SK-N-DZ (cell line): ENCODE measurements at places on chromosomes 12 and 14.
A peak's percentile ranks its signal among the peaks of the same experiment; 100 is the strongest.

DNA sequence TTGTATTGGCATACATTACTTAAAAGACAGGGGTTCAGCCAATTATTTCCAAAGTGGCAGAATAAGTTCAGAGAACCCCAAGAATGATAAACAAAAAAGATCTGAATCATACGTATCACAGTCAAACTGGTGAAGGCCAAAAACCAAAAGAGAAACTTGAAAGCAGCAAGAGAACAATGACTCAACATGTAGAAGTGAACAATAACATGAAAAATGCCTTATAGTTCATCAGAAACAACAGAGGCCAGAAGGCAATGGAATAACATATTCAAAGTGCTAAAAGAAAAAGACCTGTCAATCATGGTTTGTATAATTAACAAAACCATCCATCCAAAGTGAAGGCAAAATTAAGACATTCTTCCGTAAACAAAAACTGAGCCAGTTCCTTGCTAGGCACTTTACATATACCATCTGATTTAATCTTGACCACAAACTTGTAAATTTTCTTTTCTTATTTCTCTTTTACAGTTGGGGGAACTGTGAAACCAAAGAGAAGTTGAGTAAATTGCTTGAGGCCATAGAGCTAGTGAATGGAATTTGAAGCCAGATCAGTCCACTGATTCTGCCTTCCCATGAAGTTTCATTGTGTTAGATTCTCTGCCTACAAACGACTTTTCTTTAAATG, 232.1 kb upstream of the SEL1L start:
- DNase-seq = no peak

DNA sequence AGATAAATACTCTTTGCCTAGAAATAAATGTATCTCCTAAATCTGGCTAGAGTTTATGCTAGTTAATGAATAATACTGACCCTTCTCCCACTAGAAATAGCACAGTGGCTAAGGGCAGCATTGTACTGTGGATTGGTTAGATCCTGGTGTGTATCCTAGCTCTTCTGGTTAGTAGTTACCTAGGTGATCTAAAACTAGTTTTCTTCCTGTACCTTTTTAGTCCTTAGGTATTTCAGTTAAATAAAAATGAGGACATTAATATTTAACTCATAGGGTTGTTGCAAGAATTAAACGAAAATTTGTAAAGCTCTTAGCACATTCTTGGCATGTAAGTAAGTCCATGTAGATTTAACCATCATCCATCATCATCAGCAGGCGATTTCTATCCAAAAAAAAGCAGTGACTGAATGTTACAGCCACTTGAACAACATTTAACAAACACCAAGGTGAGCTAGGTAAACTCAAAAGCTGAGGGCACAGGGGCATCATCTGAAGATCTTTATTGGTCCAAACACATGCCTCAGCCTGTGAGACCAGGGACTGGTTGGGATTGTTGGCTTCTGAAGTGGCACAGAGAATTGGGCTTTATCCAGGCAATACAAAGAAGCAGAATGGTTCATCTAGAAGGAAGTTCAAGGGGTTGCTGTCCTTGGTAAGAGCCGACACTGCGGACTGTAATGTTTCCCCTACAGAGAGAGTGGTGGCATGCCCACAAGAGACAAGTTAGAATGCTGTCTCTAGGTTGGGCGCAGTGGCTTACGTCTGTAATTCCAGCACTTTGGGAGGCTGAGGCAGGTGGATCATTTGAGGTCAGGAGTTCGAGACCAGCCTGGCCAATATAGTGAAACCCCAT, 100.8 kb downstream of the GAS2L3 start:
- no peak for DNase-seq

- DNase-seq = no peak
These were observed 88.8 kb downstream of the DICER1 start for GRCh38 chr14:95068521-95068920.

DNA sequence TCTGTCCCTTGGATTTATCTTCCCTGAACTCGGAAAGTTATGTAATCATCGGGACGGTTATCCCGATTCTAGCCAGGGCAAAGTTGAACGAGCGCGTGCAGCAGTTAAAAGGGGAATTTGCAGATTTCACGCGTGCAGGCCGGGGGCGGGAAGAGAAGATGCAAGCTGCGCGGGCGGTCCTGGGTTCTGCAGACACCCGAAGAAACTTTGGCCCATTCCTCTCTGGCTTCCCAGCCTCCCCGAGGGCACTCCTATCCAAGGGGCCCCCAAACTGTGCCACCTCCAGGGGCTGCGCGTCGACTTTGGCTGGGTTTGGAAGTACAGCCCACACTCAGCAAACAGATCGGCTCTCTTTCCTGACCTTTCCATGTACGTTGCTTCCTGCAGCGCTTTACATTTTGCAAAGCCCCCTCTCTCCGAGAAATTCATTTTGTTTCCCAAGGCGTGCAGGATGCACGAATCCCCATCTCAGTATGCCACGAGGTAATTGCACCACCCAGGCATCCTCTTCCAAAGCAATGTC, 941 bp upstream of the PPP1CC start:
- DNase-seq = peak; percentile 24

DNA sequence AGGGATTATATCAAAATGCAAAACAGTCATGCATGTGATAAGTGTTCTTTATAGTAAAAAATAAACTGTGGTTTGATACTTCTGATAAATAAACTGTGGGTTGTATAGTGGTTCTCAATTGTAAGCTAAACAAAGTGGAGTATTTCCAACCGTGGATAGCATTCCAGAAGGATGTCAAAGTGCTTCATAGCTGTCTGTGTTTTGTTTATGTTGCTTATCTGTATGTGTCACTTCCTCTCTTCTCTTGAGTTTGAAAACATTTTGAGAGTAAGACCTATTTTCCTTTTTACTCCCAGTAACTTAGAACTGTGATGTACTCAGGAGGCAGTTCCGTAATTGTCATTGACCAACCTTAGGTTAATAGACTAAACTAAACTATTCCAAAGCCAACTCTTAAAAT, 415.8 kb downstream of the TMTC2 start:
- DNase-seq = no peak

GRCh38 chr12:24864796-24865125, 84.1 kb downstream of the BCAT1 start:
- no peak for DNase-seq

DNA sequence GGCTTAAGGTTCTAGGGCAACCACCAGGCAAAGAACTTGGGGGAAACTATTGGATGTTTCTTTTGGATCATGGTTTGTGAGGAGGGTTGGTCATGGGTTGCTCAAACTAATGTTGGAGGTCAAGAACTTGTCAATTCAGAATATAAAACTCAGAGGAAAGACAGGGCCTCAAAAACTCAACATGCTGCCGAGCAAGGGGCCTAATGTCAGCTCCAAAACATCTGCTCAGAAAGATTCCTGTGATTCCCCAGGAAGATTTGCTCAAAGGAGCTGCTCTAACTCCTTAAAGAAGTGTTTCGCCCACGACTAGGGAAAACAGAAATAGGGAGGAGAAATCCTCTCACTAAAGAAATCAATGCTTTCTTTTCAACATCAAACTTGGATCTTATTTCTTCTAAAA, 3.7 kb upstream of the IGF1 start:
- no peak for DNase-seq

DNA sequence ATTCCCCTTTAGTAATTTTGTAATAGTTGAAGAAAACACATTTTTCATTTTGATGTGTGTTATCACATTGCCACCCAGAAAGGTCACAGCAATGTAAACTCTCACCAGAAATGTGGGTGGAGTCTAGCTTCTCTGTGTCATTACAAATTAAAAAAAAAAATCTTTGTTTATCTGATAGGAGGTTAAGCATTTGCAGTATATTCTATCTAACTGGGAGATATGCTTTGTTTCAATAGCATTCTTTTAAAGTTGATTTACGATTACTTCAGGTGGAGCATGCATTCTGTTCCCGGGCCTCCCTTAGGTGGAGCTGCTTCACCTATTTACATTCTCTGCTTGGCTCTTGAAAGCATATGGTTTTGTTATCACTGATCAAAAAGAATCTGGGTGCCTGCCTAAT, 7.8 kb downstream of the ADIPOR2 start:
- no peak for DNase-seq

GRCh38 chr14:102015771-102016170, 51.4 kb downstream of the DYNC1H1 start:
- no peak for DNase-seq

GRCh38 chr14:102759456-102760187, 17.6 kb upstream of the TRAF3 start:
- no peak for DNase-seq

DNA sequence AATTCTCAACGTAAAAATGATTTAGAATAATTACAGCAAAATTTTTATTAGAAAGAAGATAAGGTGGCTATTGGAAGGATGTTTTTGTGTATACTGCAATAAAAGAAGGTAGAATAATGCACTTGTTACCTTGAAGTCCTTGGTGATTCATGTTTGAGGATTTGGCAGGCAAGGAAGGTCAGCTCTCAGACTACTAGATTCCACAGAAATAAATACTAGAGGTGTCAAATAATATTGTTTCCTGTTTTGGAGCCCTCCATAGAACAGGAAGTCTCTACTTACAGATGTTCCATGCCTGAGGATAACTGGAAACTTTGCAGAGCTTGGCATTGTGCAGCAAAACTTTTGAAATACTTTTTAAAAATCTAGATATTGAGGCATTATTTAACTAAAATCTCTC, 284.3 kb upstream of the SYT1 start:
- DNase-seq = no peak

DNA sequence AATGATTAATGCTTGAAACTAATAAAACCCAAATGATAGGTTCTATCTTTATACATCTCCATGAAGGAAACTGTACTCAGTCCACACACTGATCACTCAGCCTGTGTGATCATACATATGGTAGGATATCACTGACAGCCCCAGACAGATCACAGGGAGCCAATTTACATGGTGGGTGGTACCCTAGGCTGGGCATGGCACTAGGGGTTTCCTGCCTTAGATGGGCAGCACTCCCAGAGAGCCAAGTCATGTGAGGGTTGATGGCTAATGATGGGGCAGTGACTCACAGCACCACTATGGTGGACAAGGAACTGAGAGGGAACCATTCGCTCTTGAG, 89.6 kb upstream of the PTPRR start:
- DNase-seq = no peak

- no peak for DNase-seq
These were observed 718 bp upstream of the JDP2 start for GRCh38 chr14:75427126-75427481.
